ENCODE measurements at places on chromosomes 1 and 21. TPM values are rescaled to one million over a fixed set of nuclear protein-coding genes. Genes with fewer than 3 reads are reported as not detected.

A3GALT2 gene
- not detected for total RNA-seq

SYCP1 gene
- total RNA-seq: not detected

DNA sequence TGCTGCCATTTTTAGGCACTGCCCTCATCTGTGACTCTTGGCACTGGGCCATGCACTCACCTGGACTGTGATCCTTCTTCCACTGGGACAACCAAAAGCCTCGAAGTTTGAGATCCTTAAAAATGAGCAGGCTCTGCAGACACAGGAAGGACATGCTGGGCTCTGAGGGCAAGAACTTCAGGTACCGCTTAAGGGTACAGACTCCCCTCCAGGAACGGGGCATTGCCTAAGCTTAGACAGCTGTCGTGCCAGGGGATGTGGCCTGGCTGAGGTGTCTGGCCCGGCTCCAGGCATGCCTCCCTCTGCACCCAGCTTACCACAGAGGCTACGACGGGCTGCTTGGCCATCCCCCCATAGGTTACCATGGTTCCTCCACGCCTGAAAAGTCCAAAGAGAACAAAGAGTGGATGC, 14.2 kb upstream of the SRSF4 start:
- H3K27me3 ChIP-seq: no peaks in the 10 kb centered on the region
- H3K27ac ChIP-seq: no peak overlapping the region
- no peaks in the 10 kb centered on the region for H3K36me3 ChIP-seq
- H3K4me1 ChIP-seq: no peaks in the 10 kb centered on the region
- DNase-seq: no peak

GRCh38 chr1:227654858-227655752, 80.0 kb downstream of the JMJD4 start:
- H3K27ac ChIP-seq: no peak overlapping the region
- DNase-seq: no peak
- H3K4me1 ChIP-seq: no peaks in the 10 kb centered on the region
- H3K4me3 ChIP-seq: no peak overlapping the region

- no peaks in the 10 kb centered on the region for H3K27me3 ChIP-seq
- DNase-seq: no peak
- H3K4me1 ChIP-seq: no peaks in the 10 kb centered on the region
- H3K36me3 ChIP-seq: no peaks in the 10 kb centered on the region
- H3K27ac ChIP-seq: no peak overlapping the region
- H3K4me3 ChIP-seq: no peak overlapping the region
These were observed 138.6 kb upstream of the EDN2 start for GRCh38 chr1:41622859-41623732.

DNA sequence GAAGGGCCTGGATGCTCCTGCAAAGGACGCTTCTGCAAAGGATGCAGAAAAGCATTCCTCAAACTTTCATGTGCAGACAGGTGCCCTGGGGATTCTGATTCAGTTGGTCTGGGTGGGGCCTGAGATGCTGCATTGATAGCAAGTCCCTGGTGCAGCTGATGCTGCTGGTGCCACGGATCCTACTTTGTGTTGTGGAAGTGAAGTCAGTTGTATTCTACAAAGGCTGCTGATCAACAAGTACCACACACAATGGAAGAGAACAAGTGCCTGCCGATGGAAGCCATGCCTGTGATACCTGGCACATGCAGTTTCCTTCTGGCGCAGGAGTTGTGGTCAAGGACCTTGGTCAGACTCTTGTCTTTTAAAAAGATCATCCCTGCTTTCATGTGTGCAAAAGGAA, 478.8 kb downstream of the CAMTA1 start:
- H3K4me1 ChIP-seq: peaks cover 11% of the 10 kb centered on the region
- DNase-seq: peak; percentile 20
- H3K36me3 ChIP-seq: no peaks in the 10 kb centered on the region
- H3K27me3 ChIP-seq: no peaks in the 10 kb centered on the region

GRCh38 chr1:203612932-203613682, 13.5 kb upstream of the ATP2B4 start:
- H3K36me3 ChIP-seq: no peaks in the 10 kb centered on the region
- no peak overlapping the region for H3K4me3 ChIP-seq
- no peak overlapping the region for H3K27ac ChIP-seq

DNA sequence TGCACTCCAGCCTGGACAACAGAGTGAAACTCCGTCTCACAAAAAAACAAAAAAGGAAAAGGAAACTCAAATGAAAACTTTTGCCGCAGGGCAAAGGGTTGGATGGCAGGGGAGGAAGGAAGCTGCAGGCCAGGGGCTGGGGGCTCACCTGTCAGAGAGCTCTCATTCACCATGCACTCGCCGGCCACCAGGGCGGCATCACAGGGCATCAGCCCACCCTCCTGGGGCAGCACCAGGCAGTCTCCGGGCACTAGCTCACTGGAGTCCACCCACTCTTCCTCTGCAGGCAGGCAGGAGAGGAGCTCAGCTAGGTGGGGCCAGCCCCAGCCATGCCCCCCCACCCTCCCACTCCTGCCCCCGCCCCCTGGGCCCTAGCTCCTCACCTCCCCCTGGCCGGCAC, 11.9 kb downstream of the ATP13A2 start:
- no peaks in the 10 kb centered on the region for H3K27me3 ChIP-seq
- H3K27ac ChIP-seq: no peak overlapping the region
- H3K36me3 ChIP-seq: no peaks in the 10 kb centered on the region
- DNase-seq: no peak

DNA sequence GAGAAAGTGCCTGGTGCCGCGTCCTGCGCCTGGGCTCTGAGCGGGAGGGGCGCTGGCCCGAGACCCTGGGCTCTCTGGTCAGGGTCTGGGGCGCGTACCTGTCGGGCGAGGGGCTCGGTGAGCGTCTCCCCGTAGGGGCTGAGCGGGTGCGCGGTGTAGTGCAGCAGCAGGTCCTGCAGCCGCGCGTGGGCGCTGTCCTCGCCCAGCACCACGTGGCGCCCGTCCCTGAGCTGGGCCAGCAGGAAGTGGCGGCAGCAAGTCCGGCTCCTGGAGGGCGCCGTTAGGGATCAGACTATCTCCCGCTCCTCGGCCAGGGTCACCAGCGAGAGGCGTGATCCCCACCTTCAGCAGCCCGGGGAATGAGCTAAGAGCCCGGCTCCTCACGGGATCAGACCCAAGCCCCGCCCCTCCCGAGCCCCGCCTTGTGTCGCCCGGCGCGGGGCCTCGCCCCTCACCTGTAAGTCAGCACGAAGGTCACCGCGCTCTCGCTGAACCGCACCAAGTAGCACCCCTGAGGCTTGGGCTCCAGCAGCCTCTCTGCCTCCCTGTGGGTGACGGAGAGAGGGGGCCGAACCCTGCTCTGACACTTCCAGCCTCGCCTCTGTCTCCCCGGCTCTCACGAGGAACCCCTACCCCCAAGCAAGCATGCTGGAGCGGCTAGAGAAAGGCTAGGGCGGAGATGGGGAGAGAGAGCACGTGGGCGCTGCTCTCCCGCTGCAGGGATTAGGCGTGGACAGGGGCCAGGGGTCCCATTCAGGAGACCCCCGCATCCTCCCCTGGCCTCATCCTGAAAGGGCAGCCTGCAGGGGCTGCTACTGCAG, 2.7 kb downstream of the SH2D2A start:
- no peaks in the 10 kb centered on the region for H3K27me3 ChIP-seq
- peak overlapping the region; percentile 36 for H3K4me3 ChIP-seq
- peaks cover 6% of the 10 kb centered on the region for H3K4me1 ChIP-seq
- peak; percentile 82 for DNase-seq

DNA sequence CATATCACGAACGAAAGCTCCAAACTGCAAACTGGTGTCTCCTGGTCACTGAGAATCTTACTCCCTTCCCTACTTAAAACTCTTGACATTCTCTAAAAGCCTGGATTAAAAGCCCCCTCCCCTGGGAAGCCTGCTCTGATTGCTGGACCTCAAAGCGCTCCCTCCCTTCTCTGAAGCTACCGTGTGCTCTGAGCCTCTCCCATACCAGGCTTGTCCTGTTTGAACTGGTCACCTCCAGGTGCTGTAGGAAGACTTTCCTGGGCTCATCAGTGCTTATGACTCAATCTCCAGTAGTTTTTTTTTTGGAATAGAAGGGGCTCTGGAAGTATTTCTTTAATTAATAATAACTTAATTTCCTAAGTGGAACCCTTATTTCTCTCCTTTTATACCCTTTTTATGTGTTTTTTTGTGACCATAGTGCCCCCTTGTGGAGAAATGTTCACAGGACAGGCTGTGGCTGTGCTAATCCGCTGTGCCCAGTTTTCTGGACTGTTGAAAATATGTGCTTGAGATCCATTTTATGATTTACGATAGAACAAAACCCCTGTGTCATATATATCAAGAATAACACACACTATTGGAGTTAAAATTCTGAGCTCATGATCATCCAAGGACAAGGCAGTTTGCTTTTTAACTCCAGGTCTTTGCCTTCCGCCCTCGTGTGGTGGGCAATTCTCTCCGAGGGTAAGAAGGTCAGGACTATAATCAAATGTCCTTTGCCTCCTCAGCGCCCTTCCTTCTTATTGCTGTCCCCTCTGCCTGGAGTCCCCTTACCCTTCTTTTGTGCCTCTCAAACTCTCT, 16.9 kb downstream of the MTARC1 start:
- no peaks in the 10 kb centered on the region for H3K36me3 ChIP-seq
- no peaks in the 10 kb centered on the region for H3K27me3 ChIP-seq
- H3K4me1 ChIP-seq: no peaks in the 10 kb centered on the region
- H3K27ac ChIP-seq: peak overlapping the region; percentile 39
- DNase-seq: peak; percentile 40

GJB4 gene
- 0.44 TPM for total RNA-seq

GRCh38 chr1:246785494-246786111, 61.4 kb downstream of the SCCPDH start:
- H3K4me3 ChIP-seq: no peak overlapping the region
- peaks cover 3% of the 10 kb centered on the region for H3K4me1 ChIP-seq
- no peak overlapping the region for H3K27ac ChIP-seq
- DNase-seq: no peak

DNA sequence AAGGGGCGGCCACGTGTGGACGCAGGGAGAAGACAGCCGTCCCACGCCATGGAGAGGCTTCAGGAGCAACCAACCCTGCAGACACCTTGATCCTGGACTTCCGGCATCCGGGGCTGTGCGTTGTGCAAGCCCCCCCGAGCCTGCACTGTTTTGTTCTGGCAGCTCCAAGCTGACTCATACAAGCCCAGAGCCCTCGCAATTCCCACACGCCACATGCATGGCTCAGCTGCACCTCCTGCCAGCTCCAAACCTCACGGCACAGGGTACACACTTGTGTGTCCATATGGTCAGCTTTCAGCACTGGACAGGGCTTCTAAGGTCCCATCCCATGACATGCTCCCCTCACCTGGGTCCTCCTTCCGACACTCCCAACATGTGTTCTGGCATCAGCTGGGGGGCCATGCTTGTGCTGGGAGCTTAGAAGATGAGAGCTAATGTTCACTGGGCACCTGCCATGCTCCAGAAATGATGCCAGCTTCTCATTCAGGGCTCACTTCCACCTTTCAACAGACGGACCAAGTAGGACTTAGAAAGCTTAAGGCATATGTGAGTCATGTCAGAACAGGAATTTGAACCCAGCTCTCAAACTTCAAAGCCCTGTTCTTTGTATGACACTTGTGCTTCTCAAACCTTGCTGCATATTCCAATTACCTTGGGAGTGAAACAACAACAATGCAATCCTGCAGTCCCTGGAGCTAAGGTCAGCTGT, 137.3 kb downstream of the PGBD5 start:
- H3K4me3 ChIP-seq: no peak overlapping the region
- DNase-seq: no peak
- no peaks in the 10 kb centered on the region for H3K27me3 ChIP-seq

TAS1R1 gene
- total RNA-seq: not detected

- no peaks in the 10 kb centered on the region for H3K4me1 ChIP-seq
- H3K27ac ChIP-seq: peak overlapping the region; percentile 76
- no peaks in the 10 kb centered on the region for H3K27me3 ChIP-seq
- peak; percentile 64 for DNase-seq
- no peaks in the 10 kb centered on the region for H3K36me3 ChIP-seq
- H3K4me3 ChIP-seq: no peak overlapping the region
These were observed 141.4 kb upstream of the ARHGEF16 start for GRCh38 chr1:3312898-3313575.

DNA sequence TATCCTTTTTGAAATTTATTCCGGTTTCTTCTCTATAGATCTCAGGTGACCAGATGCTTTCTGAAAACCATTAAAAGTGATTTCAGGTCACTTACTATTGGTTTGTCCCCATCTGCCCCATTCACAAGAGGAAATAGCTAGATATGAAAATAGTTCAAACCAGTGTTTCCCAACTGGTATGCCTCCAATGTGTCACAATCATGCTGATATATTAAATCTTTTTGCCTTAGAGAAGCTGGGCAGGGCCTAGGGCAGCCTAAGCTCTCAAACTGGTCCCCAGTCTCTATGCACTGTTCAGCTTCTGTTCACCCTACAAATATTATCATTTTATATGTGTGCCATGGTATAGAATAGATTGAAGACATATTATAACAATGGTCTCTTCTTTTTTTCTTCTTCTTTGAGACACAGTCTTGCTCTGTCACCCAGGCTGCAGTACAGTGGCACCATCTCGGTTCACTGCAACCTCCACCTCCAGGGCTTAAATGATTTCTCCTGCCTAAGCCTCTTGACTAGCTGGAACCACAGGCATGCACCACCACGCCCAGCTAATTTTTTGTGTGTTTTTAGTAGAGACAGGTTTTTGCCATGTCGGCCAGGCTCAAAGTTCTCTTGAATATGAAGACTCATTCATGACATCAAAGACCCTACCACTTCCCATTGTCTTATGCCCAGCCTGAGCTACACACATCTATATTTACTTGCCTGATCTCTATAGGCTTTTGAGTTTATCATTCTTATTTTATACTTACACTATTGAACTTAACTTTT, 15.7 kb downstream of the PTPN22 start:
- no peaks in the 10 kb centered on the region for H3K27me3 ChIP-seq
- H3K4me1 ChIP-seq: no peaks in the 10 kb centered on the region
- no peak for DNase-seq
- H3K27ac ChIP-seq: no peak overlapping the region

IL6R gene
- 38.2 TPM for total RNA-seq

GRCh38 chr1:117698398-117699160, 92.7 kb downstream of the TENT5C start:
- H3K4me3 ChIP-seq: no peak overlapping the region
- no peaks in the 10 kb centered on the region for H3K4me1 ChIP-seq
- H3K27me3 ChIP-seq: no peaks in the 10 kb centered on the region
- H3K36me3 ChIP-seq: no peaks in the 10 kb centered on the region

DNA sequence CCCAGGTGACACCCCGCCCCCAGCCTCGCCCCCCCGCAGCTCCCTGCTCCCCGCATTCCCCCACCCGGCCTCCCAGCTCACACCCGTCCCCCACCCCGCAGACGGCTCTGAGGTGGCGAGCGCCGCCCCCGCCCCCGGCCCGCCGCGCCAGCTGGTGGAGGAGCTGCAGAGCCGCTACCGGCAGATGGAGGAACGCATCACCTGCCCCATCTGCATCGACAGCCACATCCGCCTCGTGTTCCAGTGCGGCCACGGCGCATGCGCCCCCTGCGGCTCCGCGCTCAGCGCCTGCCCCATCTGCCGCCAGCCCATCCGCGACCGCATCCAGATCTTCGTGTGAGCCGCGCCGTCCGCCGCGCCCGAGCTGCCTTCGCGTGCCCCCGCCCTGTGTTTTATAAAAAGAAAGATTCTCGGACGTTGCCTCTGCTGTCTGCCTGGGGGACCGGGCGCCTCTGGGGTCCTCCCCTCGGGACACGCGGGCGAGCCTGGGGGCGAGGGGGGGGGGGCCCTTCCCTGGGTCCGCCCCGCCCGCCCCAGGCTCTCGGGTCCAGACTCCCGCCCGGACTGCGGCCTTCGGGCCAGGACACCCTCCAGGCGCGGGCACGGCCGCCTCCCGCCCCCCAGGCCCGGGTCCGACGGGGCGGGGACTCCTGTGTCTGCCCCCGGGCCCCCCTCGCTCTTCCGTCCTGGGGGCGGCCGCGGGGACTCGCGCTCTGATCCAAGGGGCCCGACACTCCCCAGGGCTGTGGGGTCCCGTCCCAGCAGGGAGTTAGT, 1.6 kb upstream of the MMP23B start:
- H3K27ac ChIP-seq: peak overlapping the region; percentile 69
- peak overlapping the region; percentile 4 for H3K4me3 ChIP-seq
- H3K36me3 ChIP-seq: no peaks in the 10 kb centered on the region
- peaks cover 5% of the 10 kb centered on the region for H3K4me1 ChIP-seq
- H3K27me3 ChIP-seq: peaks cover 19% of the 10 kb centered on the region
